ENCODE measurements at places on chromosomes 7 and 10.

GRCh38 chr10:100519311-100520051, at the start of gene SEC31B:
SEC31B (minus strand) TSS chr10:100519861; CDS start chr10:100516952, 2,909 bp downstream.
- no peak for ATAC-seq

GRCh38 chr7:159065852-159066480, 78.7 kb downstream of the VIPR2 start:
- ATAC-seq = no peak

GRCh38 chr10:12509794-12510100, 160.4 kb downstream of the CAMK1D start:
- no peak for ATAC-seq

DNA sequence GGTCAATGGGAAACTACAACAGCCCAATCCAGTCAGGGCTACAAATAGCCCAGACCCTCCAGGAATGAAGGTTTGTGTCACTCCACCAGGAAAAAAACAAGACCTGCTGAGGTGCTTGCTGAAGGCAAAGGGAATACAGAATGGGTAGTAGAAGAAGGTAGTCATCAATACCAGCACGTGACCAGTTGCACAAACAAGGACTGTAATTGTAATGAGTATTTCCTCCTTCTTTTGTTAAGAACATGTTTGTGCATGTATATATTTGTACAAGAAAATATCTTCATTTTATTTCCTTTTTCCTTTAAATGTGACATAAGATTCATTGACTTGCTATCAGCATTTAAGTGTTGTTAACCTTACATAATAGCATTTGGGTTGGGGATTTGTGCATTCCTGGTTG, 229.3 kb downstream of the IMMP2L start:
- no peak for ATAC-seq

- ATAC-seq = no peak
Measured at GRCh38 chr10:124064676-124065075, 28.7 kb downstream of the CHST15 start.

GRCh38 chr10:28892818-28893547, 215.7 kb downstream of the BAMBI start:
- ATAC-seq = no peak

GRCh38 chr7:129789000-129789399, 163.8 kb downstream of the UBE2H start:
- ATAC-seq = no peak

- ATAC-seq = no peak
Measured at GRCh38 chr10:57249615-57250281, 888.7 kb upstream of the ZWINT start.

GRCh38 chr7:114107522-114107921, 188.7 kb upstream of the PPP1R3A start:
- no peak for ATAC-seq

GRCh38 chr10:77744245-77744644, 106.6 kb upstream of the KCNMA1 start:
- no peak for ATAC-seq

GRCh38 chr10:119006451-119007210, 22.9 kb upstream of the NANOS1 start:
- no peak for ATAC-seq

GRCh38 chr10:43287056-43288007, 20.5 kb upstream of the RASGEF1A start:
- peak; percentile 82 for ATAC-seq

DNA sequence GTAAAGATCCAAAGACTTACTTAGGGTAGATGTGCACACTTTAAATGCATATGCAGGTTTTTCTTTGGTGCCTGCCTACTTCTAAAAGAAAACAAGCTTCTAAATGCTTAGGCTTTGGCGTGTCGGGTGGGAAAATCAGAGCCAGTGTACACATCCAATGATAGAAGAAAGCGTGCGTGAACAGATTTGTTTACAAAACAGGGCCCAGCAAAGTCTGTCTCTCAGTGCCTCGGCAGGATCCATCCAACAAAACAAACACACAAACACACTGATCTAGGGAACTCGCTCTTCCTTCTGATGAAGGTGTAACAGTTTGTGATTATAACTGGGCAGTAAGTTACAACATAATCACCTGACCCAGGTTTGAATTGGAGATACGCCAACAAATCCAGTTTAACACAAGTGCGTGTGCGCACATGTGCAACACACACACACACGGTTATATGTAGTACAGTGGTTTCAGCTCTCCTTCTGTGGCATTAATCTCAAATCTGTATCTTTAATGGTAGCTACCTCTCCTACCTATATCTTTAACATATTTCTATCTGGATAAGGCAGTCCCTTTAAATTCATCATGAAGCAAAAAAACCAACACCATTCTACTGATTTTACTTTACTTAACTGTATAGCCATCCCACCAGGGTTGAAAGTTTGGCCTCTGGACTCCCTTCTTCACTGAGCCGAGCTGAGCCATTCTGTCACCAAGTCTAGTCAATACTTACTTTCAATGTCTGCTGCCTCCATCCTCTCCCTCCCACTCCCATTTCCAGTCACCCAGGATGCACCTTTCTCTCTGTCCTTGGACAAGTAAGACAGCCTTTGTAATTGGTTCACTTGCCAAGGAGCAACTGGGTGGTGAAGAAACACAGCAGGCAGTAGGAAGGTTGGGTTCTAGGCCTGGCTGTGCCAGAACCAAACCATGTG, 184.4 kb upstream of the KLF14 start:
- ATAC-seq = peak; percentile 5

- ATAC-seq = no peak
Measured at GRCh38 chr7:114279901-114280300, 134.7 kb upstream of the FOXP2 start.

DNA sequence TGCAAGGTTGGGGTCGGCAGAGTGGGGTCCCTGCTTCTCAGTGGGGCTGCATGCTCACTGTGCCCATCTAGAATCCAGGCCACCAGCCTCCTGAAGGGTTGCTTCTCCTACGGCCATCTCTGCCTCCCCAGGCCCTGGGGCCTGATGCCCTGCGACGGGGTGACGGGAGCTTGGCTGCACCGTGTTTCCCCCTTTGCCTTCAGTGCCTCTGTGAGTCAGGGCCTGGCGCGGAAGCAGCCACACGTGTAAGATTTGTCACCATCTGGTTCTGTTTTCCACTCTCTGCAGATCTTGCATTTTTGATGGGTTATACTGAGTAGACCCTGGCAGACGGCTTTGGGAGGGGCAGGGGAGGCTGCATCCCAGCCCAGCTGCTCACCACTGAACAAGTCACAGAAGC, 7.2 kb downstream of the ADAMTS14 start:
- ATAC-seq = no peak

DNA sequence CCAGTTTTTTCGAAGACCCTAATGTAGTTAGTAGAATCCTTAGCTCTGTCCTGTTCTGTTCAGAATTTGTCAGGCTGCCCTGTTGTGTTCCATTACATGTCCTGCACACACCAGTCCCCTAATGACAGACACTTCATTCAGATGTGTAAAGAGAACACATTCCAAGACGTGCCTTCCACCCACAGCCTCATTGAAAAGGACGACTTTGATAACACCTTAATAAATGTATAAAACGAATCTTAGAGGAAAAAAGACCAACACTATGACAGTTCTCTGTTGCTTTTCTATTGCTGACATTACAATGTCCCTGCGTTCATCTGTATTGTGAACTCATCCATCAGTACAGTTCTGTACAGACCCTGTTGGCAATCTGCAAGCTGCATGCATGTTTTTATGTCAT, 3.5 kb downstream of the LRRTM3 start:
- ATAC-seq = no peak

DNA sequence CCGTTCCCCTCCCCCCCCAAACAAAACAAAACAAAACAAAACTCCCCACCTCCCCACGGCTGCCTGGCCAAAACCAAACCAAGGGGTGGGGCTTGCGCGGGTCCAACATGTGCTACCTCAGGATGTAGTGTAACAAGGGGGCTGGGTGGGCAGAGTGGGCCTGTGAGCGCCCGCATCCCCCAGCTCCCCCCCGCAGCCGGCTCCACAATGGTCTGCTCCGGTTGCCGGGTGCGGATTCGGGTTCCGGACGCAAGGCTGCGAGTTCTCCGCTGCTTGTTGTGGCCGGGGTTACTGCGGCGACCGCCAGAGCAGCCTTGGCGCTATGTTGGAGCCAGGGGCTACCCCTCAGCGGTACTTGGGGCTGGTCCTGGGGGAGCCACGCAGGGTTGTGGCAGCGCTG, 4.9 kb downstream of the C10orf143 start:
- no peak for ATAC-seq

DNA sequence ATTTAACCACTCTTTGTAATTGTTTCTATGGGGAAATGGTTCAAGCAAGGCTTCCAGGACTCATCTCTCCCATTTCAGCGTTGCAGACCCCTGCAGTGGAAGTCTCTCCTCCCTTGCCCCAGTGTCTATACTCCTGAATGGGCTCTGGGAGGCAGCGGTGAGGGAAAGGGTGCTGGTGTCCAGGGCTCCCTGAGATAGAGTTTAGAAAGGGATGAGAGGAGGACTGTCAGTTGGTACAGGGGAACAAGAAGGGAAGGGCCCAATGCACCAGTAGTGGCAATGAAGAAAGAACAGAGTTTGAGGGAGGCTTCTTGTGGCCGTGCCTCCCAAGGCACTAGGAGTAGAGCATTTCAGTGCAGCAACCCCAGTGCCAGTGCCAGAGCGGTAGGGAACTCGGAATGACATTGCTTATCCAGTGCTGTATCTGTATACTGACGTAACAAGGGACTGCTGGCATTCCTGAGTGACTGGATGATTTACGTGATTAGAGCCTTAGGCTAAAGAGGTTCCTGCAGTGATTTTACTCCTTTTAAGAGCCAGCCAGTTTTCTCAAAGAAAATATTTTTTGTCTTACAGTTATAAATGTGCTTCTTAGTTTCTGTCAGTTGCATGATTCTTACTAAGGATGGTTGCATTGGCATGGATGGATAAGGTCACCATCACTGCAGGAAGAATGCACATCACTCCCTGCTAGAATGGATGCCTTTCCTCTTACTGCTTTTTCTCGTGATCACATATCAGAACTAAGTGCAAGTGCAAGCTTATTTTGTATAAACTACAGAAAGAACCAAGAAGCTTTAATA, 28.0 kb downstream of the PRPF18 start:
- ATAC-seq = no peak

- ATAC-seq = no peak
Measured at GRCh38 chr7:92699966-92700514, 109.8 kb upstream of the FAM133B start.

GRCh38 chr7:43021431-43021830, 89.3 kb downstream of the MRPL32 start:
- no peak for ATAC-seq

- no peak for ATAC-seq
Measured at GRCh38 chr7:36594445-36594844, 129.8 kb downstream of the AOAH start.

- ATAC-seq = no peak
Measured at GRCh38 chr7:151338809-151339208, 2.8 kb upstream of the NUB1 start.

DNA sequence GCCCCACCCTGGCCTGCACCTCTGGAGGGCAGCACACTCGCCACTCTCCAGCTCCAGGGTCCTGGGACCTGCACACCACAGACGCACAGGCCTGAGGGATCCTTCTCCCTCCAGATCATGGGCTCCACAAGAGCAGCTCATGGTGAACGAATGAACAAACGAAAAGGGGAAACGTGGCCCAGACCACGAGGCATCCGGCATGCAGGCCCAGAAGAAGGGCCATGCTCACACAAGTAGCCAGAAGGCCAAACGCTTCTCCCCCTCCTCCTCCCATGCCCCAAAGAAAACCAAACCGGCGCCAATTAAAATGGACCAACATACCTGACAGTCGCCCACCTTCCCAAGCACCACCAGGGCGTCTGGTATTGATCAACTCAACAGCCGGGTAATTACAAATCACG, 30.4 kb downstream of the MAD1L1 start:
- ATAC-seq = no peak

All from activated CD4-positive, CD25-positive, alpha-beta regulatory T cell treated with anti-CD3 and anti-CD28 coated beads, Interleukin-2, amount 50 U/mL, for 24 hours (primary cell).